ENCODE measurements at places on chromosomes 7 and 10.

- no peak for DNase-seq
Measured at GRCh38 chr7:33883671-33883965, 21.7 kb upstream of the BMPER start.

DNA sequence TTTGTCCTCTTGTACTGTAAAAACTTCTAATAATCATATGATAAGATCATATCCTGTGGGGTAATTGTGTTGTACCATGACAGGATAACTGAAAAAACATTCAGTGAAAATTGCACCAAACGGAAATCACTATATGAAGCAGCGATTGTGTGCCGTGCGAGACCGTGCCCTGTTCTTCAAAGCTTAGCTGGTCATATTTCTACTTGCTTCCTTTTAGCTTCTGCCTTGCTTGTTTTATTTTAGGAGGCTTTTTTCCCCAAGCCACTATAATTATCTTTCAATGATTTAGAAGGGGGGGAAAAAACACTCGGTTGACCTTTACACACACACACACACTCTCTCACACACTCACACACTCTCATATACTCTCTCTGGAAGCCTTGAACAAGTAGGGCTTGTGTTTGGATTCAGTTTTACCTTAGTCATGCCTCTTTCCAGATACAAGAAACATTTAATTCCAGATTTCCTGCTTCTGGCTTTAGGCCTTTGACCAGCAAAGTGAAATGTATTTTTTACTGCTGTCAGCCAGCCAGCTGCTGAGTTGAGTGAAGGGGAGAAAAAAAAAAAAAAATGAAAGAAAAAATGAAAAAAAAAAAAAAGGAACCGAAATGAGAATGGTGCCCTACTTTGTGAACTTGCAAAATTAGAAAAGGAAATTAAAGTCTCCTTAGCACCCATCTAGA lies 181.4 kb downstream of the ARID5B start:
- no peak for DNase-seq

DNA sequence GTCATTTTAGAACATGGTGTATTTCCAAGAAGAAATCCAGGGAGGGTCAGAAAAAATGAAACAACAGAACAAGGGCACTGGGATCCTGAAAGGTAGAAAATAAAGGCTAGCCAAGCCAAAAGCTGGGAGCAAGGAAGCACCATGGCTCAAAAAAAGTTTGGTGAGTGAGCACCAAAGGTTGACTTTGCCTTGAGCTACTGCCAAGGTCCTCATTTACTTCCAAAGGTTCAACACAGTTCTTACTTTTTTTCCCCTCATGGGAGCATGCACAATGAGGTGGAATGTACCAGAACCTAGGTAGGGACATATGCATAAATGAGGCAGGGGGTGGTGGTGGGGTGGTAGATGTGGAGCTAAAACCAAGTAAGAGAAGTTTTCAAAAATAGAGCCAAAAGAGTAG lies 182.8 kb downstream of the CPEB3 start:
- DNase-seq = no peak

DNA sequence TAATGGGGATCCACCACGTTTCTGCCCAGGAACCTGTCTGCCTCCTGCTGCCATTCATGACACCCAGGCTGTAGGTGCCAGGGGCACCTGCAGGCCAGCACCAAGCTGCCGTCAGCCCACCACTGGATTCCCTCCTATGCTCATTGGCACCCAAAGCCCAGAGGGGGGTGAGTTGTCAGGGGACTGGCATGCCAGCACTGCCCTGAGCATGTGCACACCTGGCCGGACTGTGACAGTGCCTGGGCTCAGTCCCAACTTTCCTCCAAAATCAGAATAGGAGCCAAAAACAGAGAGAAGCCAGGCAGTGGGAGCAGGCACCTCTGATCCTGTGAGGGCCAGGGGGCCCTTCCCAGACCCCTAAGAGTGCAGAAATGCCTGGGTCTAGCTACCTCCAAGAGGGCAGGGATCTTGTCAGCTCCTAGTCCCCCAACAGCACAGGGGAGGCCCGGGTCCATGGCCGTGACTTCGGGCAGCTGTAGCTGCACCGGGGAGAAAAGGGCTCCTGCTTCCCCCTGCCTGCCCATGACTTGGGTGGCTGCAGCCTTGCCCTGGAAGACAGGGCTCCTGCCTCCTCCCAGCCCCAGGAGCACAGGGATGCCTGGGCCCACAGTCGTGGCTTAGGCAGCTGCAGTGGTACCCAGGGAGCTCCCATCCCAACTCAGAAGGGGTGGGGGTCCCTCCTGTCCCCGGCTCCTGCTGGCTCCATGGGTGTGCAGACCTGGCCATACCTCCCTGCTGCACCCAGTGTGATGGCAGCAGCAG lies 249.8 kb upstream of the DKK1 start:
- DNase-seq = no peak

DNA sequence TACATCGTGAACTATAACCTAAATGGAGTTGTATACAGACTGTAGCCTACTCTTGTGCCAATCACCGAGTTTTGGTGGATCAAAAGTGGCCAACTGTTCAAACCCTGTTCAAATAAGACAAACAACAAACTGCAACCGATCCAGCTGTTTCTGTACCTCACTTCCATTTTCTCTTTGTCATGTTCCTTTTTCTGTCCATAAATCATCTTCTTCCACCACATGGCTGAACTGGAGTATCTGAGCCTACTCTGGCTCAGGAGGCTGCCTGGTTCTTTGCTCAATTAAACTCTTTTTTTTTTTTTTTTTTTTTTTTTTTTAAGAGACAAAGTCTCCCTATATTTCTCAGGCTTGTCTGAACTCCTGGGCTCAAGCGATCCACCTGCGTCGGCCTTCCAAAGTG lies 59.0 kb upstream of the NPVF start:
- no peak for DNase-seq

GRCh38 chr10:58023341-58024073 lies 244.2 kb downstream of the IPMK start:
- peak; percentile 68 for DNase-seq

- DNase-seq = no peak
Measured at GRCh38 chr7:386385-386784, 96.4 kb downstream of the FOXL3 start.

GRCh38 chr10:50832171-50832751 lies 53.2 kb downstream of the A1CF start:
- DNase-seq = no peak

DNA sequence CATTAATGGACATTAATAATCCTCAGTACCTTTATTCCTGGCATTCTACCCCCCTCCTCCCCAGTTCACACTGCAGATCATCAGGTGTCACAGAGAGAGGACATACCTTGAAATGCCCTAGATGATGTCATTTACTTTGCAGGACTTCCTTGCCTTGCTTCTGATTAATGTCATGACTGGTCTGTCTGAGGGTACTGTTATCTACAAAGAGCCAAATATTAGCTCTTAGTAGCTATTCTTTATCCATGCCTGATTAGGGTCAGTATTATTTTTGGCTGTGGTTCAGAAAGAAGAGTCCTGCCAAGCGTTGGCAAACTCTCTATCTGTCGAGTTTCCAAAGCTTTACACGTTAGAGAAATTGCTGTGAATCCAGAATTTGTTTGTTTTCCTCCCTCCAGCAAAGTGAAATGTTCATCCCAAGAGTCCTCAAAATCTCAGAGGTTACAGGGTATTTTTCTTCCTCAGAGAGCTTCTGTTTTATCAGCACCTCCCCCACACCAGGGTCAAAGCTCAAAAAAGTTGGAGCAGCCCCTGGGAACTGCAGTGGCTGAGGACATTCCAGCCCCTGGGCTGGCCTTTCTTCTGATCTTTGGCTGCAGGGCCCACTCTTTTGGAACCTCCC lies 12.6 kb downstream of the SCD start:
- no peak for DNase-seq

DNA sequence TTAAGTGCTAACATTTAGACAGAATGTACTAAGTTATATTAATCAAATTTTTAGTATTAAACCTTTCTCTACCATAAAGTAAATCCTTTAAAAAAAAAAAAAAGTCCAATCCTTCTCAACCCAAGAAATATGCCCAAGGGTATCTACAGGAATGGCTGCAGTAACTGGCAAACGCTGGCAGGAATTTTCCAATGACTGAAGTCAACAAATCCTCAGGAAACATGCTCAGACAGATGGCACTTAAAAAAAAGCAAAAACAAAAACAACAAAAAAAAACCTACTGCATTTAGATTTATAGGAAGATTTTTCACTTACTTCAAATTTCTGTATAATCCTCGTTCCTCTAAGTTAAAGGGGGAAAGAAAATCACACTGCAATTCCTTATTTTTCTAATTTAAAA lies 666 bp downstream of the SVIL start:
- no peak for DNase-seq

DNA sequence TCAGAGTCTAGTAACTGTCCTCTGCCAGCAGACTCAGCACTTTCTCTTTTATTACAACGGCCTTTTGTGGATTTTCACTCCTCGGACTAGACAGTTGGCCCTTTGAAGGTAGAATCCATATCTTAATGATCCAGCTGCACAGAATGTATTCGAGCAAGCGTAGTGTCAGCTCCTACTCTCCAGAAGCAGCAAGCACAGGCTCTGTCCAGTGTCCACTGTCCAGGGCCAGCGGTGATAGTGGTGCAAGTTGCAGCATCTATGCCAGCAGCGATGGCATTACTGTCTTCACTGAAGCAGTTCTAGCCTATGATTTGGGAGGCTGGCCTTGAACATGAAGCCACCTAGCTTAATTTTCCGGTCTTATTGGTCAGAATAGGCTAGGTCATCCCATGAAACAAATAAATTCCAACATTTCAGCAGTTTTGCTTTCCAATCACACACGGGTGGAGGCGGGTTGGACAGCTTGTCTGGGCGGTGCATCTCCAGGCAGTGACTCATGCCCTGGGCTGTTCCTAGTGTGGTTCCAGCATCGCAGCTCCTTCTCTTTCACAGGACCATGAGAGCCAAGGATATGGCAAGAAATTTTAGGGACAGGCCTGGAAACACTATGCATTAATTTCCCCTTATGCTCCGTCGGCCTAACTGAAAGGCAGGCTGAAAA lies 108.6 kb upstream of the KCNMA1 start:
- DNase-seq = no peak

DNA sequence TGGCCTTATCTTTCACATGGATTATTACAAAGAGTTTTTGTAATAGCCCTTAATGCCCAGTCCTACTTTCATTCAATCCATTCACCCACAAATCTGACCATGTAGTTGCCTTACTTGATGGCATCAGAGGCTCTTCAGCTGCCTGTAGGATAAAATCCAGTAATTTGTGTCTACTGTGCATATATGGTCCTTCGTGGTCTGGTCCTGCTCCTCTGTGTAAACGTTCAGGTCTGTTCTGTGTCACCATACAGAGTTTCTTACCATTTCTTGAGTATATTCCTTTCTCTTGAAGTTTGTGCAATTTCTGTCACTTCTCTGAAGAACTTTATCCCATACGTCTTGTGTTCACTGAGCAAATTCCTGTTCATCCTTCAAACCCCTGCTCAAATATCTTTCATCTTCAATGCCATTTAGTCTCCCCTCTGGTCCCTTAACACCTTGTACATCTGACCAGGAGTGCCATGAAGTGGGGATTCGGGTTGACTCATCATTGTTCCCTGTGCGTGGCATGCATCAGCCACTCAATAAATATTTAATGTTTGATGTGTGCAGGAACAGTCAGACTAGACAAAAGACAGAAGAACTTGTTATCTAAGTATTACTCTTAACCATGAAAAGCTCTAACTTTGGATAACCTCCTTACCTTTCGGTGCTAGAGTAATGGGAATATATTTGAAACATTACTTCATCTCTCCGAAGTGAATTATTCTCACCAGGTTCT lies 98.6 kb upstream of the RPA3 start:
- no peak for DNase-seq

DNA sequence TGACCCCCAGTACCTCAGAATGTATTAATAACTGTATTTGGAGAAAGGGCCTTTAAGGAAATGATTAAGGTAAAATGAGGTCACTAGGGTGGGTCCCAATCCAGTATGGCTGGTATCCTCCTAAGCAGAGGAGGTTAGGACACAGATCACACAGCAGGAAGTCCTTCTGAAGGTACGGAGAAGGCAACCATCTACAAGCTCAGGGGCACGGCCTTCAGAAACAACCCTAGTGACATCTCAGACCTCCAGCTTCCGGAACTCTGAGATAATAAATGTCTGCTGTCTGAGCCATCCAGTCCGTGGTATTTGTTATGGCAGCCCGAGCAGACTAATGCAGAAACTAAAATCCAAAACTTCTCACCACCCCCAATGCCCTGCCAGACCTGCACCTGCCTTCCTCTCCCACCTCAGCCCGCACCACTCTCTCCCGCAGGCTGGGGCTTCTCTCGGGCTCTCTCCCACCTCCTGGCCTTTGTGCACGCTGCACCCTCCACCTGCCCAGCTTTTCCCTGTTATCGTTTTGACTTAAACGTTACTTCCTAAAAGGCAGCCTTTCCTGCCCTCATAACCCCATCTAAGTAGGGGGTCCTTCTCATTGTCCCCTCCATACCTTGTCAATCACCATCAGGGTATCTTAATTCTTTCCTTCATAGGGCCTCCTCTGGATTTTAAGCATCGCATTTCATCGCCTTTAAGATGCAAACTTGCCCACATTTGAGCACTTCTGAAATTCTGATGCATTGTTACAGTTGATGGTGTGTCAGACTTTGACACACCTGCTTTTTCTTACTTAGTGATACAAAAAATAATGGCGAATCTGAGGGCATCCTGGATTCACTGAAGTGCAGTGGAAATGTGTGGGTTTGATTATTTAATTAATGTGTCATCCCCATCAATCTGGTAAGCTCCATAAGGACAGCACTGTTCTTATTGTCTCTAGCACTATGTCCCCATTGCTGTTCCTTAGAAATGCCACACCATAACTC lies 32.2 kb upstream of the AQP1 start:
- DNase-seq = no peak
